ENCODE measurements at places on chromosomes 6 and 20.

DNA sequence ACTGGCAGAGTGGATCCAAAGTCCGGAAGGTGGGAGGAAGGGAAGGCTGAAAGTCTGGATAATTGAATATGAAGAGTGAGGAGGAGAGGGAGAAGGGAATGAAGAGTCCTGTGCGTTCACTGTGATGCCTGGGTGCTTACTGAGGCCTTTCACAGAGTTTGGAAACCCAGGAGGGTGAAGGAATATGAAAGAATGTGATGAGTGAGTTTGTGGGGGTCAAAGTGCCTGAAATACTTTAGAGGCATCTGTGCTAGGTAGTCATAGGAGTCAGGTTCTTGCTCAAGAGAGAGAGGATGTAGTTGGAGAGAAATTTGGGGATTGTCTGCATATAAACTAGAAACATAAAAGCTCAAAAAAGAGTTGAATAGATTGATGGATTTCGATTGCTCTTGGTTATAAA is 20.7 kb downstream of the NKX2-4 start:
- no peak for DNase-seq

DNA sequence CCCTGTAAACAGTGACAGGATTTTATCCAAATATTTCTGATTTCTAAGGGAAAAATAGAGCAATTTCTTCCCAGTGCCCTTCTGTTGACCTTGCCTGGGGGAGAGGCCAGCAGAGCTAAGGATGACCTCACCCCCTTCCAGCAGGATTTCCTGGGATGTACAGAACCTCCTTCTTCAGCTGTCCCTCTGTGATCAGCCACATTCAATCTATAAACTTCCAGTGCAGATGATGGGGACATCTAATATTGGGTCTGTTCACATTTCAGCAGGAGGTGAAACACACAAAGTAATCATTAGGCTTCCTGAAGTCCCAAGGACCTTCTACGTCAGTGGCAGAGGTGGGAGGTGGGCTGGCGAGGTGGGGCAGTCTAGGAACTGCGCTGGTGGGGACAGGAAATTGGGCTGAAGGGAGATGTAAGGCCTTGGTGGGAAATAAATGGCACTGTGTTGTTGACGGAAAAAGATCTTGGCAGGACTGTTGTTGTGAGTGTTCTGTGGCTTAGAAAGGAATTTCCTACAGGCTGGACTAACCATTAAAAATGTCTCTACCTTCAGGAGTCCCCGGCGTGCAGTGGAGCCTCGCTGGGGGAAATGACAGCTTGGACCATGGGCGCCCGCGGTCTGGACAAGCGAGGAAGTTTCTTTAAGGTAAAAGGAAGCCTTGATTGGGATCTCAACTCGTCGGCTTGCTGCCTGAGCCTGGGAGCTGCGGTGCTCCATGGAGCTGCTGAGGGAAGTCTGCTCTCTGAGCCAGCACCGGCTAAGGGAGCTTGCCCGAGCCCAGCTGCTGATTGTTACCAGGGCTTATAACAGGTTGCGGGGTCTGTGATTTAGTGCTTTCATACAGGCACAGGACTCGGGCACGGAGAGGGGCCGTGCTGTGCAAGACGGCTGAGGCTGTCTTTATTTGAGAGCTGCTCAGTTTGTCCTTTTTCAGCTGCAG is 127.9 kb upstream of the NAA20 start:
- DNase-seq = no peak

DNA sequence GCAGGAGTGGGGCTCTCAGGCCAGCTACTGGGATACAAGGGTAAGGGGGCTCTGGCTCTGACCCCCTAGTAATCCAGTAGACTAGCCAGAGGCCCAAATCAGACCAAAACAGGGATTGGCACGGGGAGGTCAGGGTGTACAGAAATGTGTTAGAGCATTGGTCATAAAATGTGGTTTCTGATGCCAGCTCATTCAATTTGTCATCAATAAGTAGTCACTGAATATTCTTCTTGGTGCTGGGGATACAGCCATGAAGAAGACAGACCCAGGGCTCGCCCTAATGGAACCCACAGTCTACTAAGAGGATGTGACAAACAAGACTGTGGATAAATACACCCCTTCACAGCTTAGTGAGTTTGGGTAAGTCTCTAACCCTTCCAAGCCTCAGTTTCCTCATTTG is 11.1 kb downstream of the MAP1LC3A start:
- no peak for DNase-seq

GRCh38 chr6:155077784-155078183 is 82.7 kb downstream of the TIAM2 start:
- DNase-seq = no peak

DNA sequence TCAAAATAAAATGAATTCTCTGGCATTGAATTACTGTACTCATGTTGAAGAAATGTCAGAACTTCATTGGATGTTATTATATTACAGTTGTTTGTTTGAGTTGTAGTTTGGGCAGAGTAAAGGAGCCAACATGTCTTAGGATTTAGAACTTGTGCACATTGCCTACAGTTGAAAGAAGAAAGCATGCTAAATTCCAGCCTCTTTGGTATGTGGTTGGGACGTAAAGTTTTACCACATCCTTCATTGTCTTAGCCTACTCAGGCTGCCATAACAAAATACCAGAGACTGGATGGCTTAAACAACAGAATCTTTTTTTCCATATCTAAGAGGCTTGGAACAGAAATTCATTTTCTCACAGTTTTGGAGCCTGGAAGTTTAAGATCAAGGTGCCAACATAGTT is 42.4 kb downstream of the HFE start:
- DNase-seq = no peak

DNA sequence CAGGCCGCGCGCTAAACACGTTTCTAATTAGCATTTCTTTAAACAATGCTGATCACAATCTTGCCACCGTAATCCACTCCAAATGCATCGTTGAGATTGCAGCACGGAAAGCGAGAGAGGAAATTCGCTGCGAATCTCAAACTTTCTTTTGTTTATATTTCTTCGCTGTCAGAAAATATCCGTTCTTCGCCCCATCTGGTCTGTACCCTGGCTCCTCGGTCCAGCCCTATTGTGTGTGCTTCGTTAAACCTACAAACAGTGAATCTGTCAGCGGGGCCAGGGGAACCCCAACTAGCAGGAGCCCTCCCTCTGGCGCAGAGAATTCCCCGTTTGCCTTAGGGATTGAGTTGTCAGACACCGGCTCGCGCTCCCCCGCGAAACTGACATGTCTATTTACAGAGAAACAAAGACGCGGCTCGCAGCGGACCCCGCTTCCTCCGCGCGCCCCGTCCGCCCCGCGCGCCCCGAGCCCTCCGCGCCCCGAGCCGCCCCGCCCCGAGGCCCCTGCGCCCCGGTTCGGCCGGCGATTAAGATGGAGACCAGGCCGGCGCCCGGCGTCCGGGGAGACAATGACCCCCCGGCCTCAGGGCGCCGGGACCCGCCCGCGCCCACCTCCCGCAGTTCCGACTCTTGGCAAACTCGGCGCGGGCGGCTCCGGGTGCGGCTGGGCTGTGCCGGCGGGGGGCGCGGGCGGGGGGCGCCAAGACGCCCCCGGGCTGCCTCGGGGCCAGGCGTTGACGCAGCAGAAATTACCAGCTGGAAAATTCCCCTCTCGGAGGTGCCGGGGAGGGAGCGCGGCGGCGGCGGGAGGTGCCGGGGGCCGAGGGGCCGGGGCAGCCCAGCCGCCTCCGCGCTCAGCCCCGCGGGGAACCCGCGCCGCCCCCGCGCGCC is 874 bp downstream of the ZBTB46 start:
- no peak for DNase-seq

GRCh38 chr6:548091-548490 is 108.8 kb downstream of the HUS1B start:
- DNase-seq = no peak

DNA sequence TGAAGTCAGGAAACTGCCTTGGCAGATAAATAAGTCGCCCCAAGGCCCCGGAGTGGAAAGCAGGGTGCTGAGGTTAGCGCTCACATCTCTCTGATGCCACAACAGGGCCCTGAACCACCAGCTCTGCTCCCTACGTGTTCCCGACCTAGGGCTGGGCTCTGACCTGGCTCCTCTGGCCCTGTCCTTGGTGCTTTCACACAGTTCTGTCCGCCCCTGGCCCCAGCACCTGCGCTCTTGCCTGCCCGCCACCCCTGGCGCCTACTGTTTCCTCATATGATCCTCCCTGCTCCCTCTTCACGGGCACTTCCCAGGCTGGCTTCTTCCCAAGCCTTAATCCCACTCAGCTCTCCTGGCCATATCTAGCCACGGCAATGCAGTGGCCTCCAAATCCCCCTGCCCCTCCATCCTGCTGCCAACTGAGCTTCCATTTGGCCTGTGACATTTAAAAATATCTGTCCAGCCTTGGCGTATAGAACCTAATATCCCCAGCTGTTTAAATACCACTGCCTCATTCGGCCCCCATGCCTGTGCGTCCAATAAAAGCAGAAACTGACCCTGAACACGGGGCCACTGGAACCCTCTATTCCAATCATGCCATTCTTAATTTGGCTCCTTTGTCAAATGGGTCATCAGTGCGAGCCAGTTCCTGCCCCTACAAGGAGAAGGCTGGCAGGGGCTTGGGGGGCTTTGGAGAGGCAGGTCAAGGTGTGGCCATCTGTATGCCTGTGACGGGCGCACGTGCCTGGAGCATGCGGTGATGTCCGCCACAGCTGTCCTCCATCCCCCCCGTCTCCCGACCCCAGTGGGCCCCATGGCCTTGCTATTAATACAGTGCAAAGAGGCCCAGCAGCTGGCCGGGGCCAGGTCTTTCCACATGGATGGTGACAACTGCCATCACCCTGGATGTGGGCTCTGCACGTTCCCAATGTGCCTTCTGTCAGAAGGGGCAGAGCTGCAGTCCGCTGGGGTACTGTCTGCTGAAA is 27.7 kb downstream of the GNAS-AS1 start:
- no peak for DNase-seq

GRCh38 chr6:48150701-48151100 is 39.7 kb upstream of the PTCHD4 start:
- no peak for DNase-seq

GRCh38 chr6:20498041-20498385 is 36.2 kb upstream of the CDKAL1 start:
- no peak for DNase-seq

DNA sequence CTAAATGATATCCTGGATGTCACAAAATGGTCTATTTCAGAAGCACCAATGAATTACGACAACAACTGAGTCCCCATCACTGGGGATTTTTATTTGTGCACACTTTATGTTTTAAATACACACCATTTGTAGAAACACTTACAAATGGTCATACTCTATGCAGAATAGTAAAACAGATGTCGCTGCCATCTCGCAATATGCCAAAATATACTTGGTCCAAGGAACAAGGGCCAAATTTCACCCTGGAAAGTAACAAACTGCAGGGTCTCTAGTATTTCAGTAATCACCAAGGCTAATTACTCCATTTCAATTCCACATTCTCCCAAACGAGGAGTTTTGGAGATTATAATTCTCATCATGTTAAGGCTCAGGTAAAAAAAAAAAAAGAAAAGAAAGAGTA is 215.2 kb downstream of the LMBRD1 start:
- no peak for DNase-seq

DNA sequence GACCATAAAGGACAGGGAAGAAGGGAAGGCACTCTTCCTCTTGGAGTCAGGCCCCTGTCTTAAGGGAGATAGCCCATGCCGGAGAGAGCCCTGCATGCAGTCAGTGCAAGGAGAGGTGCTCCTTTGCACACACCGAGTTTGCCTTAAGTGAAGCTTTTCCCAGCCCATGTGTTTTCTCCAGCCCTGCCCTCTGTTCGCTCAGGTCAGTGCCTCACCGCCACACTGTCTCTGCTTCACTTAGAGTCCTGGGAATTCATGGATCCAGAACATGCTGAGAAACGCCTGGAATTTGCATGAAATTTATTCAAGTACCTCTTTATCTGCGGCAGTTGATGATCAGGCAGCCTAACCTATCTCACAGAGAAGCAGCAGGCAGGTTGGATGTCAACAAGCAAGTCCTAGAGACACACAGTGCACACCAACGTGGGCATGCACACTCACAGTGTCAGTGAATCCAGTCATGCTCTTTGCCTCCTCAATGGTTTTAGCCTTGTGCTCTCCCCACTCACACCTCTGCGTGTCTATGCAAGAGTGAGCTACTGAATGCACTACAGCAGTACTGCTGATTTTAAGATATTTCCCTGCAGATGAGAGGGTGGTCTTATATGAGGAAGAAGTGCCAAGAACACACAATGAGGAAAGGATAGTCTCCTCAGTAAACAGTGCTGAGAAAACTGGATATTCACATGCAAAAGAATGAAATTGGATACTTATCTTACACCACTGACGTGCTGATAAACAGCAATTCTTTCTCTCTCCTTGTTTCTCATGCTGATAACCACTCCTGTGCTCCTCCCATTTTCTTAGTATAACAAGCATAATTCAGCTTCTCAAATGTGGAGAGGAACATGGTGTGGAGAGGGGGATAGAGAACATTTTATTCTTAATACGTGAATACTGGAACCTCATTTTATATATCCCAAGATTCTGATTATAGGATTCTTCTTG is 295.1 kb upstream of the CDYL start:
- no peak for DNase-seq

GRCh38 chr6:52157301-52157941 is 28.8 kb upstream of the IL17A start:
- DNase-seq = no peak

- DNase-seq = no peak
These were observed 23.6 kb downstream of the PRKN start for GRCh38 chr6:162704001-162704400.

DNA sequence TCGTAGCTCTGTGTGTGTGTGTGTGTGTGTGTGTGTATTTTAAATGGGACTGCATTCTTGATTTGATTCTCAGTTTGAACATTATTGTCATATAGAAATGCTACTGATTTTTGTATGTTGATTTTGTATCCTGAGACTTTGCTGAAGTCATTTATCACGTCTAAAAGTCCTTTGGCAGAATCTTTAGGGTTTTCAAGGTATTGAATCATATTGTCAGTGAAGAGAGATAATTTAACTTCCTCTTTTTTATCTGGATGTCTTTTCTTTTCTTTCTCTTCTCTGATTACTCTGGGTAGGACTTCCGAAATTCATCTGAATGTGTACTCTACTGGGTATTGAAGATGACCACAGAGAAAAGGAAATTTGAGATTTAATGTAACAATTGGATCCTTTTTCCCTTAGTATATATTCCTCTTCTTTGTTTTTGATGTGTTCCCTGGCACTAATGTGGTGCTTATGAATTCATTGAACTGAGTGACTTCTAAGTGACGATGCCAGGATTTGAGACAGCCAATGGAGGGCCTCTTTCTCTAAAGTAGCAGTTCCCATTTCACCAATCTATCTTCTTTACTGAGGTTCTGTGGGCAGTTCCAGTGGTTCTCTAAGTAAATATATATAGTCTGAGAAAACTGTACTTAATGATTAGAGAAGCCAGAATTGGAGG is 47.6 kb downstream of the TNFAIP3 start:
- DNase-seq = no peak

- DNase-seq = no peak
These were observed 5.6 kb downstream of the TAGAP start for GRCh38 chr6:159038914-159039884.

DNA sequence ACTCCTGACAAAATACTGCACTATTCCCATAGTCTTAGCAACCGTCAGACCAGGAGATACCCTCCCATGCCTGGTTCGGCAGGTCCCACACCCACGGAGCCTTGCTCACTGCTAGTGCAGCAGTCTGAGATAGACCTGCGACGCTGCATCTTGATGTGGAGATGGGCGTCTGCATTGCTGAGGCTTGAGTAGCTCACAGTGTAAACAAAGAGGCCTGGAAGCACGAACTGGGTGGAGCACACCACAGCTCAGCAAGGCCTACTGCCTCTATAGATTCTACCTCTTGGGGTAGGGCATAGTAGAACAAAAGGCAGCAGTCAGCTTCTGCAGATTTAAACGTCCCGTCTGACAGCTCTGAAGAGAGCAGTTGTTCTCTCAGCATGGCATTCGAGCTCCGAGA is 25.4 kb downstream of the TMEM244 start:
- no peak for DNase-seq

GRCh38 chr6:16369140-16369745 is 130.9 kb downstream of the GMPR start:
- no peak for DNase-seq

- no peak for DNase-seq
These were observed 594.7 kb upstream of the ADGRB3 start for GRCh38 chr6:68040312-68040778.
